Mucosa of gallbladder (tissue), 1 donor: ENCODE measurements at places on chromosomes 4 and X. TPM values are rescaled to one million over a fixed set of nuclear protein-coding genes. Genes with fewer than 3 reads are reported as not detected.

GRCh38 chr4:165927815-165928214 lies 54.8 kb downstream of the TLL1 start:
- DNase-seq = no peak

DNA sequence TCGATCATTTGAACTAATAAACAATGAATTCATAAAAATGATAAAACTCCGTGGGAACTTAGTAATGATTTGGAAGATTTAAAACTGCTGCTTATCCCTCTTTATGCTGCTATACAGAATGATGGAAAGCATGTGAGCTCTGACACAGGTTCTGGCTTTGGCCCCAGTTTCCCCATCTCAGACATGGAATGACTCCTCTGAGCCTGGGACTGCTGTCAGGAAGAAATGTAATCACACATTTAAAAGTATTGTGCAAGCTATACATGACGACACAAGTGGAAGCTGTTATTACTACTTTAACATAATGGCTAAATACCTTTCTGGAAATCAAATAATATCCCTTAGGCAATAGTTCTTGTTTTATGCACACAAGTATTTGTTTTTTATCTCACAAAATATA lies 161.7 kb downstream of the DCHS2 start:
- no peak for DNase-seq

- DNase-seq = no peak
Observed at GRCh38 chrX:455673-456072, 69.0 kb upstream of the PPP2R3B start.

Gene RHOH
- total RNA-seq = 7.9 TPM

- no peak for DNase-seq
Observed at GRCh38 chrX:22220941-22221340, 51.8 kb upstream of the CBLL2 start.

- DNase-seq = no peak
Observed at GRCh38 chrX:15177316-15177715, 92.6 kb downstream of the ASB9 start.

- no peak for DNase-seq
Observed at GRCh38 chrX:52346174-52347165, 22.4 kb upstream of the XAGE2 start.

GRCh38 chr4:72714482-72715279 lies 145.7 kb upstream of the ADAMTS3 start:
- no peak for DNase-seq

Gene CEP135
- 7.0 TPM for total RNA-seq

Gene DCX
- 0.95 TPM for total RNA-seq

Gene BRS3
- total RNA-seq = not detected

GRCh38 chr4:165449333-165449732 lies 70.5 kb downstream of the CPE start:
- DNase-seq = no peak

GRCh38 chr4:110250023-110250387 lies 51.6 kb upstream of the ELOVL6 start:
- no peak for DNase-seq

DNA sequence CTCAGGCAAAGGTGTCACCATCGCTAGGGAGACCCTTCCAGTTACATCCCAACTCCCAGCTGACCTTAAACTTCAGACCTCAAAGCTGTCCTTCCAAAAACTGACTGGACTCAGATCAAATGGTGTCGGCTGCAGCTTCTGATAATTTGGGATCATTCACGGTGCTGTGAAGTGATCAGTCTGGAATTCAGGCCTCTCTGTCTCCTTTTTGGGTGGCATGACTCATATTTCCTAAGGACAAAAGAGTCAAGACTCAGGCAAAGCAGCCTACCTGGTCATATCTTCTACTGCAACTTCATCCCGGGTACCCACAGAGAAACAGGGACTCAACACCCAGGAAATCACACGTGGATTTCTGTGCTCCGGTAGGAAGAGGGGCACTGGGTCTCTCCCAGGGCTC lies 87.6 kb downstream of the SORCS2 start:
- DNase-seq = no peak

Gene GLRA2
- total RNA-seq = not detected

- no peak for DNase-seq
Observed at GRCh38 chrX:48715876-48716502, 19.5 kb downstream of the SUV39H1 start.

- no peak for DNase-seq
Observed at GRCh38 chr4:5926598-5926997, 33.7 kb upstream of the CRMP1 start.

Gene PDGFRA
- total RNA-seq = 51.5 TPM

Gene ASIC5
- not detected for total RNA-seq

GRCh38 chr4:136946307-136946907 lies 585.9 kb downstream of the PCDH18 start:
- no peak for DNase-seq

DNA sequence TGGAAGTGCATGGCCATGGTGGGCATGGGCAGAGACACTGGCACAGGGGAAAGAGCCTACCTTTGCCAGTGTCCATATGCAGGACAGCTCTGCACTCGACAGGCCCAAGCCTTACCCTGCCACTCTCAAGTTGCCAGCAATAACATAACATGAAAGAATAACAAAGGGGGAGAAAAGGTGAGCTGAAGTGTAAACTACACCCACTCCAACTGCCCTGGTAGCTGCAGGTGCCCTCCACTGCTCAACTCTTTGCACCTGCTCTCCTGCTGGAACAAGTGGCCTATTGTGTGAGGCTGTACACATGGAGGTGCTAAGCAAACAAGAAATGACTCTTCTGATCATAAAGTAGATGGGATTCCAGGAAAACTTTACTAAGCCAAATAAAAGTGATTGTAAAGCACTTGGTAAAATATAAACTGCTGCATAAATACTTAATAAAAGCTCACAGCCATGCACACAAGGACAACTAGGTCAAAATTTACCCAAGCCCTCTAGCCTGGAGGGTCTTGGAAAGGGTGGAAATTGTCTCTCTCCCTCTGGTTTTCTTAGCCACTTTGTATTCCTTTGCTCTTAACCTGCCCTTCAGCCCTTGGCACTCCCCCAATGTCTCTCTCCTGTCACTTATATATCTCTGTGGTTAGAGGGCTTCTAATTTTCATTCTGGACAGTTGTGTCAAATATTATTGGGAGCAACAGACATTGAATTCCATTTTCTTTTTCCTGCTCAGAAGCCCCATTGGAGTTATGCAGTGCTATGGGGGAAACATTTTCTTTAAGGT lies 261.2 kb upstream of the GPC4 start:
- peak; percentile 26 for DNase-seq

DNA sequence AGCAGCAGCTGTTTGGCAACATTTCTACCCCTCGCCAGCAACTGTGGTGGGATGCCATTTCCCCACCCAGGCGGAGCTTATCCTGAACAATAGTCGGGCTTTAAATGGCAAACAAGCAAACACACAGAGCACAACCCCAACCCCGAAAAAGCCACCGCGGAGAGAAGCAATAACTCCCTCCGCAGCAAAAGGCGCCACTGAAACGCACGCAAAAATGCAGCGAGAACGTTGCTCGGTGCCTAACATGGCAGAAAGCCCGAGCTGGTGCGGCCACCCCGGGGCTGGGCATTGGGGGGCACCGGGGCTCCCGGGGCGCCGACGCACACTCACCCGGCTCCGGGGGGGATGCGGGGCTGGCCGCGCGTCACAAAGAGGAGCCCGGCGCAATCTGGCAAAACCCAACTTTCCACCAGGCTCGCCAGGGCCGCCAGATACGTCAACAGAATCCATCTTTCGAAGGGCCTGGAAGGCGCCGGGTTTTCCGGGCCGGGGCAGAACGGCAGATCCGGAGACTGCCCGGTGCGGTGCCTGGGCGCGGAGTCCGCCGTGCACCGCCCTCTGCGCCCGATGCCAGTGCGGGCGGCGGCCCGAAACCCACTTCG lies 818 bp downstream of the RAI2 start:
- DNase-seq = peak; percentile 29

DNA sequence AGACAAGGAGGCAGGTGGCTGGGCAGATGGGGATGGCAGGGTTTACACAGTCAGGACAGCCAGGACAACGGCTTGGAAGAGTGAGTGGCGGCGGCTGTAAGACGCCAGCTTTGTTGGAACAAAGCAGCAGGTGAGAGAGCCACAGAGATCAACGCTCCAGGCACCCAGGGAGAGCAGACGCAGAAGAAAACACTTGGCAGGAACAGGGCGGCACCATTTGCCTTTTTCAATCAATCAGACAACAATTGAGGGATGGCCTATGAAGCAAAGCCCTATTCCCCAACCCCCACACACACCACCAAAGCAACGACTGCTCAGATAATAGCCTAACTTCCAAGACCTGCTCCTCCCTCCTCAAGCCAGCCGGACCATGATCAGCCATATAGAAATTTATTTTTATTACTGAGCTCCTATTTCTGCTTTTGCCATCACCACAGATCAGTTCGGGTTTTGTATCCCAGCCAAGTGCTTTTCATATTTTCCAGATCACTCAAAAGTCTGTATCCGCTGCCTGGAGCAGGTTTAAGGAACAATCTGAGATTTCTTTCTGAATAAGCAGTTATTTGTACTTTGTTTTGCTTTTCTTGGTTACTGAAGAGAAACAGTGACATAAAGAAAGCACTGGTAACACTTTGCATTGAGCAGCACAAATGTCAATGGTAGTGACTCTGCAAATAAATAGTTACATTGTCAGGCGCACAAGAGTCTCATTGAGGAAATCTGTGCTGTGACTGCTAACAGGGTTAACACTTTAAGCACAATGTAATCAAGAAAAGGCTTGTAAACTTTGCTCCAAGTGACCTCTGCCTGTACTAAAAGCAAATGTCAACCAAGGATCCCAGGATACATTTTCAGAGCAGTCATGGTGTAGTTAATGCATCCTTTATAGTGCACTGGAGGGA lies 81.8 kb upstream of the RBPJ start:
- peak; percentile 60 for DNase-seq

Gene TMPRSS11F
- total RNA-seq = not detected

DNA sequence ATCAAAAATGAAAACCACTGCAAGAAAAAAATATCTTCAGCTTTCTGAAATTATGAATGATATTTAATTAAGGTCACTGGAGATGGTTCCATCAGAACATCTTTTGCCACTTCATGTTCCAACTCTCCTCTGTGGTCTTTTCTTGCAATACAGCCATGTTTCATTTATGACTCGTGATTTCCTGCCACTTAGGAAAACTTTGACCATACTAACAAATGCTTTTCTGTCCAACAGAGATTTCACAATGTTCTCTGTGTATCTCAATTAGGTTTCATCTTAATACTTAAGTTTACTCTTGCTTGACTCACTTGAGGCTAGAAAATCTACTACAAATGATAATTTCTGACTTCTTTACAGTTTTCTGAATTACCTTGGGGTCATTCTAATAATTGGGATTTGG lies 330.9 kb downstream of the CXXC4 start:
- DNase-seq = no peak

DNA sequence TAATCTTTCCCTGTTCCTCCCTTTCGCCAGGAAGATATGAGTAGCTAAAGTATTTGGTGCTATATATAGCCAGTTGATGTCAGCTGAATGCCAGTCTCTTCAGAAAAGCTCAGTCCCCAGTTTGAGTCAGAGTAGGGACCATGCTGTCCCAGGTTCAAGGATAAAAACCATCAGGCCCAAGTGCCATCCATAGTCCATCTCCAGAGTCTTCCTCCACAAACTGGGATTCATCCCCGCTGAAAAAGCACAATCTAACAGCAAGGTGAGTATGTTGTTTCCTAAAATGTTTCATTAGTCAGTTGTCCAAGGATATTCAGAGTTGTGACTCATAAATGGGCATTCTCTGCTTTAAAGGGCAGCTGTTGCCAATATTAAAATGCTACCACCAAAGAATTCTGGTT lies at the start of gene MYOZ2:
TSS of gene MYOZ2 (plus strand) at position 112 of the 401 bp plus-strand sequence. CDS start 694 bp downstream, outside the sequence.
- no peak for DNase-seq

DNA sequence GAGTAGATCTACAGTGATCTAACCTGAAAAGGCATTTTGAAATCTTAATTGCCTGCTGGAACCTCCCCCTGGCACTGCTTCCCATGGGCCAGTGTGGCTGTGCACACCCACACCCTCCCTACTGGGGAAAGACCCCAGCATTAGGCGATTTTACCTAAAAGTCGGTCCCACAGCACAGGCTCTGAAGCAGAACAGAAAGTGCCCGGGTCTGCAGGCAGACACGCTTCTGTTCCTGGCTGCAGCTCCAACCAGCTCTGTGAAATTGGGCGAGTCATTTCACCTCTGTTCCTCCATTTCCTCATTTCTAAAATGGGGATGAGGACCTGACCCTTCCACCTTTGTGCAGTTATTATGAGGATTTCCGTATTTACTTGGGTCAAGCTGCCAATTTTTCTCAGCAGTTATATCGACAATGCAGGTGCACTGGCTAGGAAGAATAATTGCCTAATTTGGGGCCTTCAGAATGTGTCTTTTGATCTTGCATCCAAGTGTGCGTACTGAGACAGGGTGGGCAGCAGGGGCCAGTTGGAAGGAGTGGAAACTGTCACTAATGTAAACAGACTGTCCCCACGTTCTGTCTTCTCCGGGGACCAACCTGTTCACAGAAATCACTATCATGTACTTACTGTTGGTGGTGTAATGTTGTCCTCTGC lies 7.1 kb downstream of the KLF3 start:
- no peak for DNase-seq

Gene CT45A5
- not detected for total RNA-seq

DNA sequence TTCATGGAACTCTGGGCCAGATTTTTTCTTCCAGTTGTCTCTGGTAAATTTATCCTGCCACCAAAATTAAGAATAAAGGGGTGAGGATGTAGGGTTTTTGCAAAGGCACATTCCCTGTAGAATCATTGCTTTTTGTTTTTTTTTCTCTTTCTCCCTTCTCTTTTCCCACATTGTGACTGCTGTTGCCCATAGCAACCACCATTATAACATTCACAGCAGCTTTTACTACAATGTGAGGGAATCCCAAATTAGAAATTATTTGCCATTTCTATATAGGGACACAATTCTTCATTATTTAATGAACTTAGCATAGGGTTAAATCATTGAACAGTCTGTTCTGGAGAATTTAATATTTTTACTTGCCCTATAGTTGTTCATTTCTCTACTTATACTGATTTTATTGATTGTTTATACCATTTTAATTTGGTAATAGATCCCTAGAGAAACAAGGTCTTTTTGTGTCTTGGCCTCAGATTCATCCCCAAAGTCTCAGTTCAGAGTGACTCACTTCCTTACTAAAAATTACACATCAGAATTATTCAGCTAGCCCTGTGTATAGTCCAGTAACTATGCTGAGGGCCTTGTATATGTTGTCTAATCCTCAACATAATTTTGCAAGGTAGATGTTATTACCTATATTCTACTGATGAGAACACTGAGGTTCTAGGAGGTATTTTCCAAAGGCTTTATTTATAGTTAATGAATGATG lies 80.8 kb upstream of the ANK2 start:
- no peak for DNase-seq

Gene MAGEA12
- not detected for total RNA-seq

Gene C4orf50
- 0.06 TPM for total RNA-seq

GRCh38 chr4:140736669-140737343 lies 19.4 kb downstream of the TBC1D9 start:
- DNase-seq = no peak

GRCh38 chrX:94908171-94908570 lies 1234.2 kb downstream of the FAM133A start:
- no peak for DNase-seq
